Bronchial smooth muscle cell (primary cell): ENCODE measurements at places on chromosomes 7 and 10. TPM values are rescaled to one million over a fixed set of nuclear protein-coding genes. Genes with fewer than 3 reads are reported as not detected.

The MAT1A gene
- not detected in 2 replicates for total RNA-seq

The COL17A1 gene
- 0.16 and 0.94 TPM in 2 replicates for total RNA-seq

The OR2A12 gene
- total RNA-seq: not detected in 2 replicates

The PDLIM1 gene
- 4.0 and 5.0 TPM in 2 replicates for total RNA-seq

The ZEB1 gene
- total RNA-seq: 133 and 337 TPM in 2 replicates

The NACAD gene
- total RNA-seq: 1.7 and 2.8 TPM in 2 replicates

The NDUFB8 gene
- total RNA-seq: 170 and 235 TPM in 2 replicates

The AKR1B1 gene
- total RNA-seq: 112 and 190 TPM in 2 replicates

The SFR1 gene
- total RNA-seq: 2.7 and 7.4 TPM in 2 replicates

The RBP3 gene
- not detected in 2 replicates for total RNA-seq

The HPS6 gene
- 18.4 and 22.4 TPM in 2 replicates for total RNA-seq

The THAP5 gene
- 8.1 and 19.5 TPM in 2 replicates for total RNA-seq

The MYPN gene
- under 0.01 and 0.16 TPM in 2 replicates for total RNA-seq

The CDH23 gene
- total RNA-seq: 0.17 and 0.32 TPM in 2 replicates

The SLC26A3 gene
- not detected in 2 replicates for total RNA-seq

The PPP1R3C gene
- total RNA-seq: 125 and 167 TPM in 2 replicates

The NUDT13 gene
- 1.5 and 1.6 TPM in 2 replicates for total RNA-seq

The C7orf57 gene
- not detected in 2 replicates for total RNA-seq

The LRRC18 gene
- total RNA-seq: not detected in 2 replicates

The PON3 gene
- under 0.01 TPM in 1 of 2 replicates, not detected in the other for total RNA-seq
